Vein endothelial cell (primary cell): ENCODE measurements at places on chromosomes 16 and 17. TPM values are rescaled to one million over a fixed set of nuclear protein-coding genes. Genes with fewer than 3 reads are reported as not detected.

C17orf50 gene
- total RNA-seq, result not detected in 2 replicates

KRTAP4-3 gene
- not detected in 2 replicates for total RNA-seq

NOG gene
- 2.8 and 3.9 TPM in 2 replicates for total RNA-seq

COQ7 gene
- total RNA-seq, result 17.3 and 17.5 TPM in 2 replicates

CSH2 gene
- not detected in 2 replicates for total RNA-seq

ACSM5 gene
- total RNA-seq, result 0.65 TPM in 1 of 2 replicates, not detected in the other

SERPINF2 gene
- 0.10 TPM in 1 of 2 replicates, not detected in the other for total RNA-seq

CRYBA1 gene
- not detected in 2 replicates for total RNA-seq

ASGR2 gene
- not detected in 2 replicates for total RNA-seq

IKZF3 gene
- total RNA-seq, result not detected in 2 replicates

RNF43 gene
- not detected in 2 replicates for total RNA-seq

SNX20 gene
- total RNA-seq, result not detected in 2 replicates

GFAP gene
- 0.86 TPM in 1 of 2 replicates, not detected in the other for total RNA-seq

KPNA2 gene
- 162 and 259 TPM in 2 replicates for total RNA-seq

INCA1 gene
- 0.33 and 0.48 TPM in 2 replicates for total RNA-seq

AOC3 gene
- total RNA-seq, result under 0.01 TPM in 2 replicates

NOS2 gene
- 0.10 TPM in 1 of 2 replicates, not detected in the other for total RNA-seq

KCNJ12 gene
- total RNA-seq, result 0.33 and 1.9 TPM in 2 replicates

KLHL10 gene
- not detected in 2 replicates for total RNA-seq

PPM1E gene
- under 0.01 TPM in 2 replicates for total RNA-seq

OXLD1 gene
- 24.5 and 29.7 TPM in 2 replicates for total RNA-seq

TAT gene
- total RNA-seq, result not detected in 2 replicates

LRRC75A gene
- 2.6 and 2.9 TPM in 2 replicates for total RNA-seq

LITAFD gene
- total RNA-seq, result not detected in 2 replicates

LDHD gene
- total RNA-seq, result 0.29 and 0.98 TPM in 2 replicates

RASL10B gene
- total RNA-seq, result 0.19 and 0.33 TPM in 2 replicates

ABCA9 gene
- 6.4 and 8.5 TPM in 2 replicates for total RNA-seq

TPSAB1 gene
- total RNA-seq, result not detected in 2 replicates

ADAD2 gene
- total RNA-seq, result 0.10 TPM in 1 of 2 replicates, not detected in the other

CRHR1 gene
- total RNA-seq, result not detected in 2 replicates

CRISPLD2 gene
- total RNA-seq, result 0.33 and 0.38 TPM in 2 replicates

TBC1D3K gene
- not detected in 2 replicates for total RNA-seq

CLEC18A gene
- total RNA-seq, result 0.57 and 0.98 TPM in 2 replicates

ADGRG3 gene
- total RNA-seq, result not detected in 2 replicates

BRICD5 gene
- total RNA-seq, result 0.98 and 2.1 TPM in 2 replicates

WNK4 gene
- 1.3 and 2.6 TPM in 2 replicates for total RNA-seq

ATAD5 gene
- total RNA-seq, result 2.9 and 7.7 TPM in 2 replicates

HYDIN gene
- total RNA-seq, result not detected in 2 replicates

CACNG5 gene
- total RNA-seq, result not detected in 2 replicates

DOC2B gene
- total RNA-seq, result 1.6 and 3.3 TPM in 2 replicates

PPY gene
- not detected in 2 replicates for total RNA-seq

HAGHL gene
- total RNA-seq, result 9.7 and 13.4 TPM in 2 replicates

ABCC11 gene
- not detected in 2 replicates for total RNA-seq

KRTAP9-2 gene
- total RNA-seq, result not detected in 2 replicates

CMTM2 gene
- total RNA-seq, result not detected in 2 replicates

SSH2 gene
- 46.1 and 52.3 TPM in 2 replicates for total RNA-seq

C17orf100 gene
- 0.33 and 0.67 TPM in 2 replicates for total RNA-seq

SCGB1C2 gene
- not detected in 2 replicates for total RNA-seq

CA5A gene
- total RNA-seq, result not detected in 2 replicates

FBXL16 gene
- total RNA-seq, result under 0.01 and 0.29 TPM in 2 replicates

TLCD3A gene
- 23.3 and 34.3 TPM in 2 replicates for total RNA-seq

ZP2 gene
- not detected in 2 replicates for total RNA-seq

SPATA32 gene
- not detected in 2 replicates for total RNA-seq

MYCBPAP gene
- total RNA-seq, result 0.29 TPM in 1 of 2 replicates, not detected in the other

MEIOC gene
- 0.10 TPM in 1 of 2 replicates, not detected in the other for total RNA-seq

HSPB9 gene
- not detected in 2 replicates for total RNA-seq

IL17C gene
- total RNA-seq, result 0.10 and 0.33 TPM in 2 replicates

COQ9 gene
- total RNA-seq, result 48.1 and 50.3 TPM in 2 replicates

IRX5 gene
- total RNA-seq, result 1.4 and 3.9 TPM in 2 replicates
